ENCODE measurements at places on chromosomes 1 and 21.

- DNase-seq, result no peak
These were observed 180.3 kb downstream of the DISC1 start for GRCh38 chr1:231806623-231807495.

DNA sequence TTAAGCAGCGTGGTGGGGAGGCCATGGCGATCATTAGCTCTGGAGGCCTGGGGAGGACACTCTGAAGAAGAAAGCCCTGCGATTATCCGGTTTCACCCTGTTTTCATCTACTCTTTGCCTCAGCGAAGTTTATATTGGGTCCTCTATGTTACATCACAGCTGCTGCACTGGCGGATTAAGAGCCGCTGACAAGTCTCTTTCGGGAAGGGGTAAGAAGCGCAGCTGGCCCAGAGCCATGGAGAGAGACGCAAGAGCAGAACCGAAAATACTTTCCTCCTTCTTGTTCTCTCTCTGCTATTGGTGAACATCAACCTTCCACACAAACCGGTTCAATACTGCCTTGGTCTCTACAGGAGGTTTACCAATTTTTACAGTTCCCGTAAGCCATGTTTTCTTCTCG lies 291.5 kb downstream of the FAM72C start:
- DNase-seq, result no peak

GRCh38 chr21:42288962-42289361 lies 26.2 kb downstream of the TFF3 start:
- no peak for DNase-seq

- DNase-seq, result no peak
These were observed 54.1 kb upstream of the ID3 start for GRCh38 chr1:23613191-23614031.

- DNase-seq, result no peak
These were observed 129.0 kb downstream of the LYPLAL1 start for GRCh38 chr1:219302697-219303096.

DNA sequence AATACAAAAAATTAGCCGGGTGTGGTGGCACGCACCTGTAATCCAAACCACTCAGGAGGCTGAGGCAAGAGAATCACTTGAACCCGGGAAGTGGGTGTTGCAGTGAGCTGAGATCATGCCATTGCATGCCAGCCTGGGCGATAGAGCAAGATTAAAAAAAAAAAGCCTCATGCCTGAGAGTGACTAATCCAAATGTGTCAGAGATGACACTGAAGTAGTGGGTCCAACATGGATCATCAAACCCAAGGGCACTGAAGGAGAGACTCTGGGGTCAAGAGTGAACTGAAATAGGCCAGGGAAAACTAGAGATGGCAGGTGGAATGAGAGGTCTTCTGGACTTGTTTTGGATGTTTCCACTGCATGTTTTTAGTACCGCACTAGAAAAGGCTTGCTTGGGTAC lies 10.2 kb upstream of the CACHD1 start:
- DNase-seq, result no peak

GRCh38 chr1:47507144-47507543 lies 69.3 kb downstream of the FOXD2 start:
- DNase-seq, result no peak

DNA sequence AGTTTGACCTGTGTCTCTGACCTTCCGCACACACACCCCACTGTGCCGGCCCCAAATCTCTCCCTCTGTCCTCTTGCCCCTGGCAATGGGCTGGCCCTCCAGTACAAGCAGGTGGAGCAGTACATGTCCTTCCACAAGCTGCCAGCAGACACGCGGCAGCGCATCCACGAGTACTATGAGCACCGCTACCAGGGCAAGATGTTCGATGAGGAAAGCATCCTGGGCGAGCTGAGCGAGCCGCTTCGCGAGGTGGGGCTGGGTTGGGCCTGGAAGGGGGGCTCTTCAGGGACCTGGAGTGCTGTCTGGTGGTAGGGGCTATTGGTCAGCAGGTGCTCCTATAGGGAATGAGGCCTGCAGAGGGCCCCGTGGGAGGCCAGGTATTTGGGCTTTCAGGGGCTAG lies 7.8 kb downstream of the HCN3 start:
- DNase-seq, result no peak

- DNase-seq, result no peak
These were observed 10.2 kb downstream of the PRKAB2 start for GRCh38 chr1:147162093-147162492.

DNA sequence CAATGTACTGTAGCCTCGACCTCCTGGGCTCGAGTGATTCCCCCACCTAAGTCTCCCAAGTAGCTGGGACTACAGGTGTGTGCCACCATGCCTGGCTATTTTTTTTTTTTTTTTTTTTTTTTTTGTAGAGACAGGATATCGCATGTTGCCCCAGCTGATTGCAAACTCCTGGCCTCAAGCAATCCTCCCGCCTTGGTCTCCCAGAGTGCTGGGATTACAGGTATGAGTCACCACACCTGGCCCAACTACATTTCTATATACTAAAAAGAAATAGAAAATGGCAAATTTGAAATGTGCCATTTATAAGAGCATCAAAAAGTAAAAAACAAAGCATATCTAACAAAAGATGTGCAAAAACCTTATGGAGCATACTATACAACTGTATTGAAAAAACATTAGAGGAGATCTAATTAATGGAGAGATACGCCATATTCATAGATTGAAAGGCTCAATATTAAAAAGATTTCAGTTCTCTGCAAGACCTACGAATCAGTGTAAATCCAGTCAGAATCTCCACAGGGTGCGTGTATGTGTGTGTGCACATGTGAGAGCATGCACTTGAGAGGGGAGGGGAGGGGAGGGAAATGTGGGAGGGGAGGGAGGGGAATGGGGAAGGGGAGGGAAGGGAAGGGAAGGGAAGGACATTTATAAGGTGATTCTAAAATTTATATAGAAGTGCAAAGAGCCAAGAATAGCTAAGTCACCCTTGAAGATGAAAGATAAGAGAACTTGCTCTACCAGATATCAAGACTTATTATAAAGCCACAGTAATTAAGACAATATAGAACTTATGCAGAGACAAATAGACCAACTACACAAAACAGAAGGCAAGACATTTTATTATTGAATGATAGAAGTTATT lies 15.5 kb upstream of the PADI4 start:
- DNase-seq, result no peak

DNA sequence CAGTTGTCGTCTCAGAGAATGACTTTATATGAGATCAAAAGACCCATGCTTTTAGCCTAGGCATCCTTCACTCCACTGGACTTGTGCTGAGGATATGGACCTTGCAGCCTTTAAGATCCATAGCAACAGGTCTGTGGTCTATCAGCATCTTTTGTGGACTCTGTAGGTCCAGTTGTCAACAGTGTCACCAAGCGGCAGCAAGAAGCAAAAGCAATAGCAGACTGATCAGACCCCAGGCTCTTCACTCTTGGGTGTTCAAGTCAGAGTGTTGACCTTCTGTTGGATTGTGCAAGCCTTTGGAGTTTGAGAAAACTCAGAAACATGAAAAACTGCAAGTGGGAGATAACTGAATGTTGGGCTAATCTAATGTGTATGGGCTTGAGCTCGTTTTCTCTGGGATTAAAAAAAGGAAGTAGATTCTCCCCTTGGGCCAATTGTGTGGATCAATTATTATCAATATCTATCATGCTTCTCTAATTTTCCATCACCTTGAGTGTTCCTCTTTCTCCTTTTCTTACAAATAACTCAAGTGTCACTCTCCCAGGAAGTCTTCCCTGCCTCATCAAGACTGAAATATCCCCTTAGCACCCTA lies 144.2 kb downstream of the LYPLAL1 start:
- DNase-seq, result no peak

DNA sequence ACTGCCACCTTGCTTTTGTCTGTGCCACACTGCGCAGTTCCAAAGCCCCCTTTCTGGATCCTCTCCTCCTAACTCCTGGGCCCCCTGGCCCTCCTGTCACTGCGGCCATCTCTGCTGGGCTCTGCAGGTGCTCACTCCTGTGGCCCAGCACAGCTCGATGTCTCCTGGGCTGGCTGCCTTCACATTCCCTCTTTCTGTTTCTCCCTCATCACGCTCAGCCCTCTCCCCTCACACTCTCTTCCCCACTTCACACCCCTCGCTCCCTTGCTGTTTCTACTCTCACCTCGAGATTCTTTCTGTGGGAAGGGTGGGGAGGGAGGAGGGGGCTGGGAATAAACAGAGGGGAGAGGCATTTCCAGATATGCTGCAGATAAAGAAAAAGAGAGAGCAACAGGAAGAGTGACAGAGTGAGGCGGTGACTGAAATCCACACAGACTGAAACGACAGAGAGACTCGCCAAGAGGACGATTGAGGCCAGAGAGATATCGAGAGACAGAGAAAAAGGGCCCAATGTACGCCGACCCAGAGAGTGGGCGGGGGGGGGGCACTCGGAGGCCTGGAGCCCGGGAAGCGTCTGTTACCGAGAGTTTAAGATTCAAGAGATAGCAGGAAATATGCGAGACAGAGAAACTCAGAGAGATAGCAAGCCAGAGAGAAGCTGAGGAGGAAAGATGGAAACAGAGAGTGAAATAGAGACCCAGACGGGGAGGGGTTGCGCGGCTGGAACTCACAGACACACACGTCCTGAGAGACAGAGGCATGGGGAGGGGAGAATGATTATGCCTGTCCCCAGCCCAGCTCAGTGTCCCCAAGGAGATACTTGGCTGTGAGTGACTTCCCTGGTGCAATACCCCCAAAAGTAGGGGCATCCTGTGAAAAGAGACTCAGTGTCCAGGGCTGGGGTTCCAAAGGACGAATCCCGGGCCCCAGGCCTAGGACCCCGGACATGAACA lies 666 bp downstream of the CSF3R start:
- DNase-seq, result no peak

- DNase-seq, result no peak
These were observed 24.2 kb downstream of the POFUT2 start for GRCh38 chr21:45263534-45263933.

GRCh38 chr1:208045463-208046260 lies 134.7 kb upstream of the CD34 start:
- no peak for DNase-seq

- no peak for DNase-seq
These were observed 39.7 kb downstream of the MRAP start for GRCh38 chr21:32338209-32338921.

DNA sequence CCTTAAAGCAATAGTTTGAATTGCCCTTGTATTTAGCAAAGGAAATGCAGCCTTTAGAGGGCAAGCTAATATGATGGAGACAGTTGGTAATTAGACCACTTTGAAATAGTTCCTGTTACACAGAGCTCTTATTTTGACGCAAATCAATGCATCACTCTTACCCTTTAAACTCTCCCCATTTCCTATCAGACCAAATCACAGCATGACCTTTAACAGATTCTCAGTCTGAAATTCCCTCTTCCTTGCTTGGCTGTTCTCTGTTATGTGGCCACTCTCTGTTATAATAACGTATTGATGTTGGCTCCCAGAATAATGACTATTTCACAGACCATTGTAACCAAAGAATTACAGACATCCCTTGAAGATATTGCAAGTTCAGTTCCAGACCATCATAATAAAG lies 66.9 kb upstream of the NGF start:
- DNase-seq, result no peak

DNA sequence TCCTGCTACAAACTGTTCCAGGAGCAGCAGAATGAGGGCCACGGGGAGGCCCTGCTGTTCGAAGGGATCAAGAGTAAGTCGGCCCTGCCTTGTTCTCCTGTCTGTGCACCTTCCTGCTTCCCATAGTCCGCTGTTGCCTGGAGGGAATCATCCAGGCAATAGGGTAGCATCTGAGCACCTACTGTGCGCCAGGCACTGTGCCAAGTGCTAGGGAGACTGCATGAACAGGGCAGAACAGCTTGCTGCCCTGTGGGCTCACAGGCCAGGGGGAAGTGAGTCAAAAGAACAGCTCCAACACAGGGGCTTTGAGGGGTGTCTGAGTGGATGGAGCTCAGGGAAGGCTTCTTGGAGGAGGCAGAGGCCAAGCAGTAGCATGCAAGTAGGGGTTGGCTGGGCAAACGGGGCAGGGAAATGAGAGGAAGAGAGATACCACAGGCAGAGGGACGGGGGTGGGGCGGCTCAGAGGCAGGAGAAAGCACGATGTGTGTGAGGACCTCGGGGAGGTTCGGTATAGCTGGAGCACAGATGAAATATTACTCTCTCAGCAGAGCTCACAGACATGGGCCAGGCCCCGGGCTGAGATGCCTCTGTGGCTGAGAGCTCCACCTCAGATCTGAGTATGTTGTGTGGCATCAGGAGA lies 15.5 kb upstream of the PADI6 start:
- DNase-seq, result no peak

- no peak for DNase-seq
These were observed 7.6 kb downstream of the EFNA3 start for GRCh38 chr1:155086128-155086741.

DNA sequence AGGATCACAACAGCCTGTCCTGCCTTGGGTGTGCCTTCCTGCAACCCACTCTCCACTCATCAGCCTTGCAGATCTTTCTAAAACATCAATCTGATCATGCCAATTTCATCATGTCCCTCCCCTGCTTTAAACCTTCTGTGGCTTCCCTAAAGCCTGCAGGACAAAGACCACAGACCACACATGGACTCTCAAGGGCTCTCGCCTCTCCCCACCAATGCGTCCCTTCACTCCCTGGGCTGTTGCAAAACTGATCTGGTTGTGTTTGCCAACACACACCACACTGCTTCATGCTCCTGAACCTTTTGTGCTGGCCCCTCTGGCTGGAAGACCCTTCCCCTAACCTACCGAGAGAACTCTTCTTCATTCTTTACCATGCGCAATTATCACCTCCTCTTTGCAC lies 72.4 kb downstream of the ITPKB start:
- no peak for DNase-seq

GRCh38 chr1:6998267-6998666 lies 213.0 kb downstream of the CAMTA1 start:
- no peak for DNase-seq

DNA sequence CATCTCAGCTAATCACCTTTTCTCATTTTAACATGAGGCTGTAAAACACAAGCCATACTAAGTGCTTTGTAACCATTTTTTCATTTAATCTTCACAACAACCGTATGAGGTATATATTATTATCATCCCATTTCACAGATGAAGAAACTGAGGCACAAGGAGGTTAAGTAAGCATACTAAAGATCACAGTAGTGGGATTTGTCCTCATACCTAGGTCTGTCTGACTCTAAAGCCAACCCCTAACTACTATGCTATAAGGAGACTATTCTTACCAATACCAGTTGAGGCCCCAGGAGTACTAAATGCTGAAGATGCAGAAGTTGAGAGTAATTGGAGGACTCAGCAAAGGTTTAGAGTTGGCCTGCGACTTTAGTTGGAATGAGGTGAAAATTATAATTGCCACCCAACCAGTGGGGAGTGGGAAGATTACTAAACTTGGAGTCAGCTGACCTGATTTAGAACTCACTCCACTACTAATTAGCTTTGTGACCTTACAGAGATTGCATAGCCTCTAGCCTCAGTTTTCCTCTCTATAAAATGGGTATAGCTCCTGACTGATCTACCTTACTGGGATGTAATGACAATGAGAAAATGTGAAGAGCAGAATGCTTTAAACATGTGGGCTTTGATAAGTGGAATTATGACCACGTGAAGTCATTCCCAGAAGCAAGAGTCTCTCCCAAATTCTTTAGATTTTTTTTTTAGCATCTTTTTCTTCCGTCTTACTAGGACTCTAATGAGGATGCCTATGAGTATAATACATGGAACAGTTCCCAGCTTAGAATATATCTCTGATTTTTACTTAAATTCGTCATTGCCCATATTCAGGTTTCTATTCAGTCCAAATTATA lies 85.8 kb upstream of the IPO9 start:
- no peak for DNase-seq

GRCh38 chr1:180533266-180533987 lies 25.3 kb upstream of the OVAAL start:
- no peak for DNase-seq

GRCh38 chr1:62175568-62176179 lies 19.0 kb upstream of the L1TD1 start:
- no peak for DNase-seq
